ENCODE measurements at places on chromosomes 6 and 20.
A peak's percentile ranks its signal among the peaks of the same experiment; 100 is the strongest.

GRCh38 chr20:15278041-15278440, 940.6 kb upstream of the FLRT3 start:
- no peak for DNase-seq

- no peak for DNase-seq
Observed at GRCh38 chr6:107082045-107082444, 33.3 kb downstream of the BEND3 start.

DNA sequence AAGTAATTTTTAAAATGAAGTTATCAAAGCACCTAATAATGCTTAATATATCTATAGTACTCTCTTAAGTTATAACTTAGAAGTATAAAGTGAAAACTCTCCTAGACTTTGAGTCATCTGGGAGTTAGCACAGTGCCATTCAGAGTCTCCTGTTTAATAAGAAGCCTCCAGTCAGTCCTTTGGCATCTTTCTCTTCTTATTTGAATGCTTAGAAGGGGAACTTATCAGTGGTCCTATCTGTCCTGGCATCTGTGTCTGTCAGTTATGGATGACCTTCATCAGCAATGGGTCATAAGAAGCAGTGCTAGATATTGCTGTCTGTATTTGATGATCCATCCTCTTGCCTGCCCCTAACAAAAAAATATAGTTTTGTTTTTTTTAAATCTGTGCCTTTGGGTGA, 15.2 kb downstream of the TMEM200A start:
- no peak for DNase-seq

DNA sequence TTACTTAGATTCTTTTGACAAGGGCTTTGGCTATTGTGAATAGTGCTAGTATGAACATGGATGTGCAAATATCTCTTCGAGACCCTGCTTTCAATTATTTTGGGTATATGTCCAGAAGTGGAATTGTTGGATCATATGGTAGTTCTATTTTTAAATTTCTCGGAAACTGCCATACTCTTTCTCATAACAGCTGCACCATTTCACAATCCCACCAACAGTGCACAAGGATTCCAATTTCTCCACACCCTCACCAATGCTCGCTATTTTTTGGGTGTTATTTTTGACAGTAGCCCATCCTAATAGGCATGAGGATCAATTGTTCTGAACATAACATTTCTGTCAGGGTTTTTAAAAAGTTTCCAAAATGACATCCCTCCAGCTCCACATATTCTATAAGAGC, 69.2 kb upstream of the ESR1 start:
- DNase-seq = no peak

DNA sequence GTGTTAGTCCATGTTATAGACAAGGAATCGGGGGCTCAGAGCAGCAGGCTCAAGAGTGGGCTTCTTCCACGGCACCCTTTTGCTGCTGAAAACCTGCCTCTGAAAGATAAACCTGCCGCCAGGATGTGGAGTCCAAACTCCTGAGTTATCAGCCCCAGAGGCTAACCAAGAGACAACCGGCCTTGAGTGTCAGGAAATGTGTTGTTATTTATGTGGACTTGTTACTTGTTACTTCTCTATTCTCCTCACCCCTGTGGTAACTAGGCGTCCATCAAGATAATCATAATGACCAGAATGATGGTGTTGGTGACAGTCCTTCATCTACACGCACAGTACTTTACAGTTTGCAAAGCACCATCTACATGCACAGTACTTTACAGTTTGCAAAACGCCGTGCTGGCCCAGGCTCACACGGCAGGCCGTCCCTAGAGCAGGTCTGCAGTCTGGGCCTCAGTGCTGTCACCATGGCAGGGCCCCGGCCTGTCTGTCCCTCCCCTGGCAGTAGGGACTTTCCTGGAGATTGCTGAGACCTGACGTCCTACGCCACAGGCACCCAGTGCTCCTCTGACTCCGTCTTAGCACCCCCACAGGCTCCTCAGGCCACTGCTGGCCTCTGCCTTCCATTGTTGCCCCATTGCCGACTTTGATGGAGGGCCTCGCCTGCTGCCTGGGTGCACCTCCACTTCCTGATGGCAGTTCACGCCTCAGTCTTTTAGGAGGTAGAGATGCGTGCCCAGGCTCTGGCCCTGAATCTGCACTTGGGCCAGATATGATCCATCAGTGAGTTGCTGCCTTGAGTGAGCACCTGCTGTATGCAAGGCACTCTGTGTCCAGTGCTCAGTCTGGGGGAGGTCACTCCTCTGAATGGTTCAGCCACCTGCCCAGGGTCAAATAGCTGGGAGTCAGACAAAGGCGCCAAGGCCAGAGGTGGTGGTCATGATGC, 9.1 kb upstream of the BPIFB4 start:
- no peak for DNase-seq

DNA sequence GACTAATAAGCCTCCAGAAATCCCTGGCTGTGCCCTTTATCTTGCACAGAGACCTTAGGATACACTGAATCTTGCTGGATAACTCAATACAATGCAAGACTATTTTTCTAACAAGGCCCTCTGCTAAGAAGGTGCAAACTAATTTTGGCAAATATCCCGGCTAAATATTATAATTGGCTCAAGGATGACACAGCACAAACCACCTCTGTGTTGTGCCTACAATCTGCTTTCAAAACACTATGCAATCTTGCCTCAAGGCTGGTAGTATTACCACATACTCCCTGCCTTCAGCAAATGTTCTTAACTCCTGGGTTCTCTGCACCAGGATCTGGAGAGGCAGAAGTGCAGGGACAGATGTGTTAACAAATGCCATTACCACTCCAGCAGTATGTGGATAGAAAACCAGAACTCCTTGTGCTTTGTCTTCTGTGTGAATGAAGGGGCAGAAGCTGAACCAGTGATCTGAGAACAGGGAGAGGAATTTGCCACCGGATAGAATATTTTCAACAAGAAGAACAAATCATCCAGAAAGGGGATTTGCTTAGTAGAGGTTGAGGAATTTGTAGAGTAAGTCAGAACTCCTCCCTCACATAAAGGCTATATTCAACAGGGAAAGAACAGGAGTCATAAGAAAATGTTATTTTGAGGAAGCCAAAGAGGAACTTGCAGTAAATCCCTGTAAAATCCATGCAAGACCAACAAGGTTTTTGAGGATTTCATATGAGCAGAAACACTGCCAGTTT, 74.1 kb upstream of the SLC4A11 start:
- peak; percentile 68 for DNase-seq

DNA sequence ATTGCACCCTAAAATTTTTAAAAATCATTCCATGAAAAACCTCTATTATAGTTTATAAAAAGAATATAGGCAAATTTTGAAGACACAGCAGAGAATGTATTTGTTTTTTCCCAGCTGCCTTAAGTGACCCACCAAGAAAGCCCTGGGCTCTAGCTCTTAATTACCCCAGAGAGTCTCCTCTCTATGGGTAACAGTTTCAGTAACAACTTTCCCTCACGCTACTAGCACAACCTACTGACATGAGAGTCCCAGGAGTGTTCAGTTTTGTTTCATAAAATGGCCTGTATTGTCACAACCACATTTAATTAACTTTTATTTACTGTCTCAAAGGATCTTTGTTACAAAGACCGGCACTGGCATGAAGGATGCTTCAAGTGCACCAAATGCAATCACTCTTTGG, 41.5 kb downstream of the FHL5 start:
- no peak for DNase-seq

- peak; percentile 69 for DNase-seq
Observed at GRCh38 chr6:137661601-137662000, 167.4 kb upstream of the OLIG3 start.
